ENCODE measurements at places on chromosomes 2 and 18.

DNA sequence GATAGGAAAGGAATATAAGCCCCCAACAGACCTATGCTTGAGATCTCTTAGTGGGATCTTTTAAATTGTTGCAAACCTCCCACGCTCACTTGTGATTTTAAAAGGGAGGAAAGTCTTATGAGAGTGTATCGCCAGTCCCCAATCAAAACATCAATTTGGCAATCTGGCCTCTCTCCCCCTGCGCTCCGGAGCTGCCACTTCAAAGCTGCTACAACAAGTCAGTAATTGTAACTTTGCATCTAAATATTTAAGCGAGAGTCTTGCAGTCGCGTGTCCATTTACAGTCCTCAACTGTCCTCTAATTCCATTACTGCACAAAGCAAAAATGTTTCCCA, 8.4 kb downstream of the PAX3 start:
- DNase-seq: no peak

DNA sequence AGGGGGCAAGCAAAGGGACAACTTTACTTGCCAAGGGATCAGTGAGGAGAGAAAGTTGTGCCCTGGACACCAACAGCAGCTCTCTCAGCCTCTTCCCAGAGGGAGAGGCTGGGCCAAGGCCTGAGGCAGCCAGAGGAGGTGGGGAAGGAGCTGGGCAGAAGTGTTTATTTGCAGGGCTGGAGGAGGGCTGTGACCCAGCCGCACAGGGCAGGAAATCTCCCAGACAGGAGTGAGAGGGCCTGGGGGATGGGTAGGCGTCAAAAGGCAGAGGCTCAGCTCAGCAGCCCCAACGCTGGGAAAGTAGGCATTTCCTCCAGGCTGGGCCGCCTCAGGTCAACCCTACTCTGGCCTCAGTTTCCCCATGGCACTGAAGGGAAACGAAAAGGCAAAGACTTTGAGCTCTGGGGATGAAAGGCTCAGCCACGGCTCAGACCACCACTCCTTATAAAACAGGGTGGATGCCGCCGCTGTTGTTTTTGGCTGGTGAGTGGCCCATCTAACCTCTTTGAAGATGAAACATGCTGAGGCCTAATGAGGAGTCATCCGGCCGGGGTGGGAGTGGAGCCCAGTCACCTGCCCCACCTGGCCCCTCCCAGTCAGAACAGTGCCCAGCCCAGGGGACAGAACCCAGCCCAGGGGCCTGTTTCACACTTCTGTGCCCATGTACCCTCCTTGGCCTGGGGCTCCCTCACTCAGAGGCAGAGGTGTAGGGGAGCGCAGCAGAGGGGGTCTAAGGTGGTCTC, 21.9 kb upstream of the SEMA4C start:
- DNase-seq: no peak

DNA sequence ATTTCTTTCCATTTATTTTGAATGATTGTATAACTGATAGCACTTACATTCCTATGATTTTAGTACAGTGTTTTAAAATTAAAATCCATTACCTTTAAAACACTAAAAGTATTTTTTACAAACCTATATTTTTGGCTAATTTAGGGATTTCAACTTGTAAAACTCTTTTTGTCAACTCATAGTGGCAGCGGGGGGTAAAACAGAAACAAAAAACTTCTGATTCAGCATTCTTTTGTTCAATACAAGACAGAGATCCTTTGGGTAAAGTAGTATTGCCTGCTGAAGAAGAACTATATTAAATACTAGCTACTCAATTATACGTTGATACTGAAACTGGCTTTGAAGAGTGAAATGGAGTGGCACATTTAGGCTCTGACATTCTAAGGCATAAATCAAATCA, 437.4 kb upstream of the CDH19 start:
- DNase-seq: no peak

- DNase-seq: no peak
Measured at GRCh38 chr2:151438506-151438905, 28.8 kb downstream of the RIF1 start.

DNA sequence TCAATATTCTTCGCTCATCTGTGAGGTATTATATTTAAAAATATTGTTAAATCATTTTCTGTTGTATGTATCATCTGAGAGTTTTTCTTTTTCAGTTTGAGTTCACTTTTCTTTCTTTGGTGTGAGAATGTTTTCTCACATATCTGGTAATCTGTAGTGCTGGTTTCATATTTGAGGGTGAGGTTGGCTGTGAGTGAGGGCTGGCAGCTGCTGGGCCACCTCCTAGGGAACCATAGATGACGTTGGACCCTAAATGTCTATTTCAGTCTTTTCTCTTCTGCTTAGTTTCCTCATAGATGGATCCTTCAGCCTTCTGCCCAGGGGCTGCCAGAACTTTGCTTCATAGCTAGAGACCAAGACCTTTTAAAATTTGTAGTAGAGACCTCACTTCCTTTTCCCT, 33.5 kb downstream of the MGAT5 start:
- no peak for DNase-seq

GRCh38 chr2:23418461-23418911, 33.5 kb downstream of the KLHL29 start:
- DNase-seq: no peak

- DNase-seq: no peak
Measured at GRCh38 chr2:210873631-210874030, 317.2 kb downstream of the CPS1 start.

DNA sequence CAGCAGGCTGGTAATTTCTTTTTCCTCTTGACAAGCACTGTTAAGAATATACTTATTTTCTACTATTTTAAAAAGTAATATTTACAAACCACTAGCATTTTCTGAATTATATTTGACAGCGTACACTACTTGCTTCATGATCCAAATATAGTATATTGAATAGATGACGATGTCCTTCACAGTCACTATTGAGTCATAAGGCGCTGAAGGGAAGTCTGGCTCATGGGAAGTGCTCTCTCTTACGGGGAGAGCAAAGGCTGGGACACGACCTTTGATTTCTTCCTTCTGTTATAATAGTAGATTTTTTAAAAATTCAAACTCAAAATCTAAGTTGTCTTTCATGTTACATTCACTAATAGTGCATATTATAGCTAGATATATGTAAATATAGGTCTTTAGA, 357.1 kb downstream of the SOCS6 start:
- DNase-seq: no peak

GRCh38 chr2:25606892-25607291, 66.5 kb downstream of the DTNB start:
- DNase-seq: peak; percentile 19

DNA sequence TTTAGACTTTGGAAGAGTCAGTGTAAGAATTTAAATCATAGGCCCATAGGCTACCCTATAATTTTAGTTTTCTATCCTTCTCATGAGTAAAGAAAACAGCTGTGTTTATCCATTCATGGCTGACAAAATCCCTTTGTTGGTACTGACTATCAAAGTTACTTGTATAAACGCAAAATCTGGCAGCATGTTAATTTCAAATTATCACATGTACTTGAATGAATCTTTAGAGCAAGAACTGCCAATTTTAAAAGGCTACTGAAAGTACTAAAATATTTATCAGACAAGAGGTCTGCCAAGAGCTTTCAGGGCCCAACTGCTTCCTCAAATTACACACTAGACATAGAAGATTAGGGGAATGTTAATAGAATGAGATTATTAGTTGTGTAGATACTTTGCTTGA, 66.6 kb downstream of the MYL12B start:
- no peak for DNase-seq

DNA sequence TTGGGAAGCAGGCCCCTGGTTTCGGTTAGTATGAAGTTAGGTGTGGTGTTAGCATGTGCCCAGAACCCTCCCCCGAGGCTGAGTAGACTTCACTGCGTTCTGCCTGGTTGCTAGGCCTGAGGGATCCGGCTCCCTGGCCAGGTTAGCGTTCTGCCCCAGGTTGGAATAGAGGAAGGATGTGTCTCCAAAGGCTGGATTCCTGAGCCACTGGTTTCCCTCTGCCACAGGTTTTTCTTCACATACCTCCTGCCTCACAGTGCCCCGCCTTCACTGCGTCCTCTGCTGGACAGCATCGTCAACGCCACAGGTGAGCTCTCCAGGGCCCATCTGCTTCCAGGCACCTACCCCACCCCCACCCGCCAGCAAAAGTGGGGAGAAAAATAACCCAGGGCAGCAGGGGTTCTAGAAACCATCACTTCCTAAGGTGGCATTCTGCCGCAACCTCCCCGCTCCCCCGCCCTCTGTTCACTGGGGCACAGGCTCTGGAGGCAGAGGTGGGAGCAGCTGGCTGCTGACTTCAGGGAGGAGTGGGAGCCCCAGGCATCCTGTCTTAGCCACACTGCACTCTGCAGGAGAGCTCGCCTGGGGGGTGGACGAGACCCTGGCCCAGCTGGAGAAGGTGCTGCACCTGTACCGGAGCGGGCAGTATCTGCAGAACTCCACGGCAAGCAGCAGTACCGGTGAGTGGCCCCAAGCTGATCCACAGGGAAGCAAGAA, 7.1 kb downstream of the PKDCC start:
- DNase-seq: no peak

DNA sequence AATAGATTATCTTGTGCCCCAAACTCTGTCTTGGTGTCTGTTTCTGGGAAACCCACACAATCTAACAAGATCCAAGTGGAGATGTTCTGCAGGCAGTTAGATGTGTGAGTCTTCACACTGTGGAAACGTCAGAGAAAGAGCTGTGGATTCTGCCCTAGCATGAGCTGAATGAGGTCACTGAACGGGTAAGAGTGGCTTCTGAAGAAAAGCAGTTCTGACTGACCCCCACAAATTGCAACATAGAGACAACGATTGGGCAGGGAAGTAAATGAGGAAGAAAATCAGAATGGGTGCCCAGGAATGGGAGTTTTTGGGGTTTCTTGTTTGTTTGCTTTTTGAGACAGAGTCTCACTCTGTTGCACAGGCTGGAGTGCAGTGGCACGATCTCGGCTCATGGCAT, 12.9 kb upstream of the RPL37A start:
- DNase-seq: no peak

- no peak for DNase-seq
Measured at GRCh38 chr2:231182513-231182899, 15.9 kb upstream of the ARMC9 start.

- no peak for DNase-seq
Measured at GRCh38 chr2:232349546-232349945, 29.0 kb upstream of the ALPP start.

- DNase-seq: no peak
Measured at GRCh38 chr2:218089259-218089658, 20.2 kb downstream of the RUFY4 start.

All from NCI-H2171 (cell line).